ENCODE measurements at places on chromosomes 6 and 20.

DNA sequence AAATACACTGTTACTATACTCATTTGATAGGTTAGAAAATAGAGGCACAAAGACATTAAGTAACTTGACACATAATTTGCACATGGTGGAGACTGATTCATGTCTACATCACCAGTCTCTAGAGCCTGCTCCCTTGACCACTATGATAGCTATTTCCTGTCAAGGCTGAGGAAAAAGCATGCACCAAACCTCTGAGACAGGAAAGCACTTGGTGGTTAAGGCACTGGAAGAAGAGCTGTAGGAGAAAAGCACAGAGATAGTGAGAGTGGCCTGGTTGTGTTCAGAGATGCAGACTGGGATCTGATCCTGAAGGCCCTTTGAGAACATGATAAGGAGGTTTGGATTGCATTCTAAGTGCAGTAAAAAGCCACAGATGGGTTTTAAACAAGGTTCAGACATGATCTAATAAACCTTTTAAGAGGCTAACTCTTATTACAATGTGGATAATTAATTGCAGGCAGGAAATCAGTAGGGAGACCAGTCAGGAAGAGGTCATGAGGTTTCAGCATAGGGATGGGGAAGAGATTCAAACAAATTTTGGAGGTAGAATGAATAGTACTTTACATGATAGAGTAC is 168.9 kb downstream of the PHF3 start:
- DNase-seq = no peak

GRCh38 chr6:158023597-158023939 is 41.9 kb downstream of the SYNJ2 start:
- no peak for DNase-seq

- DNase-seq = no peak
Measured at GRCh38 chr6:44446626-44447300, 59.3 kb downstream of the CDC5L start.

DNA sequence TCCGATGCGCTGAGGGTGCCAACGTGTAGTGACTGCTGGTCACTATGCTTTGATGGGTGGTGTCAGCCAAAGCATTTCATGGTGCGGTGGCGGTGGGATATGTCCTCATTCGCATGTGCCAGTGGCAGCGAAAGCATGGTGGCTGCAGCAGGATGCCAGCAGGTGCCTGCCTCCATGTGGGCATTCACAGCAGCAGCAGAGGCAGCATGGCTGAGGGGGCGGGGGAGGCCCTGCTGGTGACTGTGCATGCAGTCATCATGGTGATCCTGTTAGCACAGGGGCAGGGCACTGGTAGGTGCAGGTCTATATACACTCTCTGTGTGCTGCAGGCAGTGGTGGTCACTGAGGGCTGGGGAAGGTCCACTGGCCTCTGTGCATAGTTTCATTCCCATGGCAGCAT is 22.0 kb downstream of the FIG4 start:
- DNase-seq = no peak

GRCh38 chr6:18023891-18024290 is 36.5 kb upstream of the KIF13A start:
- DNase-seq = no peak

GRCh38 chr20:23955896-23956295 is 32.7 kb downstream of the GGTLC1 start:
- DNase-seq = no peak

DNA sequence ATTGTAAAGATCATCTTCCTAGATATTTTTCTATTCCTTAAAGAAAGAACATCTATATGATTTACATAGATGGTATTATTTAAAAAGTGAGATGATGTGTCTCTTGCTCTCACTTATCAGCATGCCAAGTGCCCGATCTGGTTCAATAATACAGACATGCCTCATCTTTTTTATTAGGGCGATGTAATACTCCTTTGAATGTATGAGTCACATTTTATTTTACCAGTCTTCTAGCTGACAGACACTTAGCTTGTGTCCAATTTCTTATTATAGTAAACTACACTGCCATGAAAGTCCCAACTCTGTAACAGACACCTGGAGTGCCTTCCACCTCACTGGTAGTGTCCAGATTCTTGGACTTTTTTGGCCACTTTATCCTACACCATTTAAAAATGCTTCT is 586.6 kb upstream of the BTBD3 start:
- no peak for DNase-seq

All from NCI-H187 treated with DMSO at 0.1 percent for 48 hours (cell line).